ENCODE measurements at places on chromosomes 1 and 21.
A peak's percentile ranks its signal among the peaks of the same experiment; 100 is the strongest.

DNA sequence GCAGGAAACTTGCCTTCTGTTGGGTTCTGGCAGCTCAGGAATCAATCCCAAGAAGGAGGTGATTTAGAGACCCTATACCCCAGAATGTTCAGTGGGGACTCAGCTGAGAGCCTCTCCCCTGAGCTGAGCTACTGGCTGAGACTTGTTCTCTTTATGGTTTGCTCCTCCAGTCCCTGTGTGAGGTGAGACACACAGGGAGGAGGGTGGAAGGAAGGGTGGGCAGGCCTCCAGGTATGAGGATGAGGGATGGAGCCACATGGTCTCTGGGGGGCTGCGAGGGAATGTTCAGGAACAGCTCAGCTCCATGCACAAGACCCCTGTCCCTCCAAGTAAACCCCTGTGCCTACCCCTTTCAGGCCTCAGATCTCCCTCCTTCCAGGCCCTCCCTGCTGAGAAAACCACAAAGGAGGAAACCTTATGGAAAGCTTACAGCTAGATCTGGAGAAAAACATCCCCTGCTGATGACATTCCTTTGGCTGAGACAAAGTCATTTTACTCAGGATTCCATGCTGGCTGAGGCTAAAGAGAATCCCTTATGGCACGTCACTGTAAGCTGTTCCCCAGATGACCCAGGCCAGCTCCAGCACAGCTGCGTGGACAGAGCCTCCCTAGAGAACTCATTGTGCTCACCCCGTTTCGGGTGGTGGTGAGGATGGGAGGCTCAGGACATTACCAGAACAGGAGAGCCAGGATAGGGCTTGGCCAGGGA, 91.5 kb upstream of the IPO9 start:
- no peak for DNase-seq

- no peak for DNase-seq
Measured at GRCh38 chr1:235683653-235684052, 34.1 kb upstream of the GNG4 start.

- DNase-seq: peak; percentile 54
Measured at GRCh38 chr1:84753516-84754385, 63.5 kb upstream of the SSX2IP start.

DNA sequence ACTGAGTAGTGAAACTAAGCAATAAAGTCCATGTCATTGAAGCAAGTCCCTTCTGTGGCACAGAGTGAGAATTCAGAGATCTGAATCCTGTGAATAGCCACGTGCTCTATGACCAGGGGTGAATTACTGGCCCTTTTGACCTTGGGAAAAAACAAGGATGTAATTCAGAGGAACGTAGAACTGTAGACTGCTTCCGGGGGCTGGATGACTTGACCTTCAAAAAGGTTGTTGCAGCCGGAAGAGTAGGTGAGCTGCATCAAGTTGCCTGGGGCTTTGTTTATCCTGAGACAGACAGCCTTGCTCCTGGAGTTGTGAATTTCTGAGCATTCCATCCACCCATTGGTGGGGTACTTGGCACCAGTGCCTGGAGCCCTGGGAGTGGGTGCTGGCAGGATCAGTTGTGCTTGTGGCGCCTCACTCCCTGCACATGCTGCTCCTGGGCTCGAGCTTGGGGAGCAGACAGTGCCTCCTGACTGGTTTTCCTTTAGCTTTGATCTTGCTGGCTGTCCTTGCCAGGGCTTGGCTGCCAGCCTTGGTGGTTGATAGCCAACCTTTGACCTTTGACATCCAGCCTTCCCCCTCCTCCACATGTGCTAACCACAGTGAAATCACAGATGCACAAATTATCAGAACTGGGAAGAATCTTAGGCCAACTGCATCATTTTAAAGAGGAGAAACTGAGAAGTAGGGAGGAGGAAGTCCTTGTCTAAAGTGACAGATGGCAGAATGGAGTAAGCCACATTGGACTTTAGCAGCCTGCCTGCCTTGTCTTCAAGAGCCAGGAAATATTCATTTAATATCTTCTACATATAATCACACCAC, 16.2 kb upstream of the MYOG start:
- no peak for DNase-seq

DNA sequence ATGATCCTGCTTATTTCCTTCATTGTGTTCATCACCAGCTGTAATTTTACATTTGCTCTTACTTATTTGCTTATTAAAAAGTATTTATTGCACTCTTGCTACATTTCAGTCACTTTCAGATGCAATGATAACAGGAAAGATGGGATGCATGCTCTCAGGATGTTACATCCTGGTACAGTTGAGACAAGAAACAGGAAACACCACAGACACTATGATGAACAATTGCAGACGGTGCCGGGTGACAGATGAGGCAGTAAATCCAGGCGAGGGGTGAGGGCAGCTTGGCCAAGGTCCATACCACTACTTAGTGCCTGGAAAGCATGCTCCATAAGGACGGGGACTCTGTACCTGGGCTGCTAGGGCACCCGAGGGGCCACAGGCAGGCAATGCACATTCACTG, 156.6 kb upstream of the RAB4A start:
- DNase-seq: no peak

GRCh38 chr21:8988696-8989095, 1532.7 kb upstream of the TPTE start:
- no peak for DNase-seq

DNA sequence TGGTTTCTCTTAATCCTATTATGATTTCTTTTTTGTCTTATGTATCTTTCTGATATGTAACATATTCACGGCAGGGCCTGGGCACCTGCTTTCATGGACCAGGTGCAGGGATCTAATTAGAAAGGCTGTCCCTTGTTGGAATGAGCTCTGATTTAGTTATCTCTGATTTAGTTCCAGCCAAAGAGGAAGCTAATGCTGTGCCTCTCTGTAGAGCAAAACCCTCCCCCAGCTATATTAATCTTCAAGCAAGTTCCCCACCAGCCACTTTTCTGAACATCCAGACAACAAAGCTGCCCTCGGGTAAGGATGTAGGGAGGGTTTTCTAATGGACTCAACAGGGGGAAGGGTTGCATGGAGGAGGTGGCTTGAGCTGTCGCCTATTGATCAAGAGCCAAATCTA, 6.1 kb downstream of the TSACC start:
- DNase-seq: no peak

DNA sequence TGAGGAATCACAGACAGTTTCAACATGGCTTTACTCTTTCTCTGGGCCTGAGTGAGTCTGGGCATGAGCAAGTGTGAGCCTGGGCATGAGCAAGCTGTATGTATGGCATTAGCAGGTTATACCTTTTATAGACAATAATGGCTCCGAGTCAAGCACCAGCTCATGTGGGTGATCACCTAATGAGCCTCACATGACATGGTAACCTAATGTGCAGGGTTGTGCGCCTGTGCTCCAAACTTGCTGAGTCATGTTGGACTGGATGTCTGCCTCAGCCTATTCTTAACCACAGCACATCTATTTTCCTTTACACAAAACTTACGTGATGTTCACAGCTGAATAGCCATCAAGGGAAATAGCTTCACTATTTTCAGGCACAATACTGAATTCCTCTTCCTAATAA, 236.2 kb upstream of the NRIP1 start:
- DNase-seq: no peak

- DNase-seq: no peak
Measured at GRCh38 chr1:59007429-59007819, 223.6 kb upstream of the JUN start.

DNA sequence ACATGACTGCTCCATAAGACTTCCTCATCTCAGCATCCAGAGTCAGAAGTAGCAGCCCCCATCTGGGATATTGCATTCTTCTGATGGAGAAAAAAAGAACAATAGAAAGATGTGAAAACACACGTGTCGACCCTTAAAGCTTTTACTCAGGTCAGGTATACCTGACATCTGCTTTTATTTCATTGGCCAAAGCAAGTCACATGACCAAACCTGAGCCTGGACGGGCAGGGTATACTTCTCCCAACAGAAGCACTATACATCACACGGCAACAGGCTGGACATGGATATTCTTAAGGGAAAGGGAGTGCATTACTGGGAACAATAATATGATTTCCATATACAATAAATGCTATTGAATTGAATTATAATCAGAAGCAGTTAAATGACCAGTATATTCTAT, 243.3 kb downstream of the LMO4 start:
- no peak for DNase-seq

DNA sequence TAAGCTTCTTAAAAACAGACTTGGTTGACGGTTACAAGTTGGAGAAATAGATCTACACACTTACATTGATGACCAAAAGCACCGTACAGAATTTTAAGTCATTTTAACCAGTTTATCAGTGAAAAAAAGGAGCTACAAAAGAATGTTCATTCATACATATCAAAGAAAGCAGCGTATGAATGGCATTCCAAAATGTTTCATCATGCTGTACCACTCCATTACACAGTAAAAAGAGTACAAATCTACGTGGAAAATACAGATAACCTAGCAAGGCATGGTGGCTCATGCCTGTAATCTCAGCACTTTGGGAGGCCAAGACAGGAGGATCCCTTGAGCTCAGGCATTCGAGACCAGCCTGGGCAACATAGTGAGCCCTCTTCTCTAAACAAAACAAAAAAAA, 40.3 kb downstream of the ZZZ3 start:
- no peak for DNase-seq

DNA sequence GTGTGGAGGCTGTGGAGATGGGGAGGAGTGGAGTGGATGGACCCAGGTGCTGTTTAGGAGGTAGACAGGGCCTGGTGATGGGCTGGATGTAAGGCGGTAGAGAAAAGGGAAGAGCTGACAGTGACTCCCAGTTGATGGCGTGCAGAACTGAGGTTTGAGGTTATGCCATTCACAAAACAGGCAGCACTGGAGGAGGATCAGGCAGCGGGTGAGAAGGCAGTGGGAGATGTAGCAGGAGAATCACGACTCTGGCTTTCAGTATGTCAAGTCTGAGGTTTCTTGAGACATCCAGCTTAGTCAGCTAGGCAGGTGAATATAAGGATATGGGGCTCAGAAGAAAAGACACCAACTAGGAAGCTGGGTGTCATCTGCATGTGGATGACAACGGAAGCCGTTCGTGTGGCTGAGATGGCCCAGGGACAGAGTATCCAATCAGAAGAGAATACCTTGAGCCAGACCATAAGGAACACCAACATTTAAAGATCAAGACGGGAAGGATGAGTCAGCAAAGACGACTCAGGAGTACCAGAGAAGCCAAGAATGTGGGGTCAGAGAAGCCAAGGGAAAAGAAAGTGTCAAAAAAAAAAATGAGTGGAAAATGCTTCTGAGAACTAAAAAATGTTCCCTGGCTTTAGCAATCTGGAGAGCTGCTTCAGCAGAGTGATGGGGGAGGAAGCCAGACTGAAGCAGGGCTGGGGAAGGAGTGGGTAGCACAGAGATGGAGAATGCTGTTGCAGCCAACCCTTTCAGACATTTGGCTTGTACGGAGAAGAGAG, 15.2 kb downstream of the LRRN2 start:
- DNase-seq: no peak

- DNase-seq: no peak
Measured at GRCh38 chr1:30028283-30028682, 695.1 kb downstream of the MATN1 start.

GRCh38 chr1:94541246-94542087, at the start of gene F3:
F3 (minus strand) TSS chr1:94541759; CDS start chr1:94541636, 123 bp downstream.
- peak; percentile 70 for DNase-seq

DNA sequence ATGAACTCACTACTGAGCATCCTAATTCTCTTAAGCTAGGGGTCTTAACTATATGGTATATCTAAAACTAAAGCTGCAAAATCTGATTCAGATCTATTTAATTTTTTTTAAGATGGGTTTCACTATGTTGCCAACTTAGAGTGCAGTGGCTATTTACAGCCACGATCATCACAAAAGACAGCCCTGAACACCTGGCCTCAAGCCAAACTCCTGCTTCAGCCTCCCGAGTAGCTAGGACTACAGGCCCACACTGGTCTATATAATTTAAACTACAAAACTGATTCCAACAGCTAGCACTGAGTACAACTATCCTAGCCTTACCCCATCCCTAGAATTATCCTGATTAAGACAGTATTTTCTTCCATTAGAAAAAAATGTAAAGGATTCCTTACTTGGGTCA, 37.1 kb downstream of the EIF4G3 start:
- no peak for DNase-seq

DNA sequence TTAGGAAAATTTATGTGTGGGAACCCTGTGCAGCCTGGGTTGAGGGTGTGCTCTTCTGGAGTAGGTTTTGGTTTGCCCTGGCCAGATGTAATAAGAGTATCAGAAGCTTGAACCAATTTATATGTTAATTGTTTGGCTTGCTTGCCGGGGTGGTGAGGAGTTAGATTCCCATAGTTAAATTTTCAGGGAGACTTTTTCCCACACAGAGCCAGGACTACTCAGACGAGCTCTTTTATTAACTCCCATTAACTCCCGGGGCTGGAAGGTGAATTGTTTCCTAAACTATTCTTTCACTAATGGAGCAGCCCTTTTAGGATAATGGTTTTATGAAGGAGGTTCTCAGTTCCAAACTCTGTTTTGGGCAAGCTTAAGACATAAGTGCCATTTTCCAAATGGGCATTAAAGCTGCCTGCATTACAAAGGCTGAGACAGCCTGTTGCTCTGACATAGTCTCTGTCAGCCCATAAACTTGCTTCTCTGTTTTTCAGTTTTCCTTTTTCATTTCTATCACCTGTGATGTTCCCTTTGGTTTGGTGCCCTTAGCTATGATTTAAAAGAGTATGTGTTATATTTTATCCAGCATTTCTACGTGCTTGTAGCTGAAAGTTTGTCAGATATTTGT, 18.0 kb upstream of the RAB3GAP2 start:
- DNase-seq: no peak

DNA sequence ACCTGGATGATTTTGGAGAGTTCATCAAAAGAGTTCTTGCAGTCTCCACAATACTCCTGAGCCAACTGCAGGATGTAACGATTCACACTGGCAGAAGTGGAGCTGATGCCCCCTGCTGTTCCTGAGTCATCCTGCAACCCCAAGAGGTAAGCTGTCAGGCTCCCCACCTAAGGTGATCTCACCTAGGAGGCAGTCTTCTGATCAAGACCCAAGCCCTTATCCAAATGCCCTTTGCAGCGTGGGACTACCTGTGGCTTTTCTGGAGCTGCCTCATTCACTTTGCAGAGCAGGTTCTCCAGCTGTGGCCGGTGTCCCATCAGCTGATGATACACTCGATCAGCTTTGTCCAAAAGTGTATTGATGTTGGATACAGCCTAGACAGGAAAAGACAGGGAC, 96.4 kb downstream of the UBR4 start:
- no peak for DNase-seq

GRCh38 chr1:87194271-87194774, 134.4 kb upstream of the LMO4 start:
- DNase-seq: no peak

GRCh38 chr1:178151831-178152230, 57.9 kb downstream of the RASAL2 start:
- no peak for DNase-seq

GRCh38 chr1:145878724-145879123, 6.9 kb downstream of the ANKRD35 start:
- DNase-seq: no peak

DNA sequence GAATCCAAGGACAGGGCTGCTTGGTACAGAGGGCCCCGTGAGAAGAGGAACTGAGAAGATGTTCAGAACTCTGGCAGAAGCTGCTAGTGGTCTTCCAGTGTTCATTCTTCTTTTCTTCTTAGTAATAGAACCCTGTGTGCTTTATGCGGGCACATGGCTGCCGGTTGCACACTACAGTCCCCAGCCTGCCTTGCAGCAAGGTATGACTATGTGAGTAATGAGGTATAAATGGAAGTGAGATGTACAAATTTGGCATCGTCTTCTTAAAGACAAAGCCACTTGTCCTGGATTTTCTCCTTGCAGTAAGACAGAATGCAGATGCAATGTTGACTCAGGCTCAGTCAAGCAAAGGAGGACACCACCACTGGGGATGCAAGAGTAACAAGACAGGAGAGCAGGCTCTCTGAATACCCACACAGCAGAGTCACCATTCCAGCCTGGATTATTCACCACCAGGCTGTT, 15.0 kb upstream of the ATP1B1 start:
- DNase-seq: no peak

- no peak for DNase-seq
Measured at GRCh38 chr21:31647650-31648049, 11.8 kb upstream of the SOD1 start.
